GM06990 (cell line): ENCODE measurements at places on chromosomes 1 and 21.

GRCh38 chr1:31793586-31794285, 22.1 kb downstream of the SPOCD1 start:
- no peak for DNase-seq

GRCh38 chr1:27366411-27367159, at the start of gene MAP3K6:
TSS of gene MAP3K6 (minus strand) at chr1:27366961. CDS start at chr1:27366597, 364 bp downstream.
- DNase-seq, result no peak

- DNase-seq, result no peak
These were observed 310.5 kb downstream of the PTGER3 start for GRCh38 chr1:70737125-70737524.

DNA sequence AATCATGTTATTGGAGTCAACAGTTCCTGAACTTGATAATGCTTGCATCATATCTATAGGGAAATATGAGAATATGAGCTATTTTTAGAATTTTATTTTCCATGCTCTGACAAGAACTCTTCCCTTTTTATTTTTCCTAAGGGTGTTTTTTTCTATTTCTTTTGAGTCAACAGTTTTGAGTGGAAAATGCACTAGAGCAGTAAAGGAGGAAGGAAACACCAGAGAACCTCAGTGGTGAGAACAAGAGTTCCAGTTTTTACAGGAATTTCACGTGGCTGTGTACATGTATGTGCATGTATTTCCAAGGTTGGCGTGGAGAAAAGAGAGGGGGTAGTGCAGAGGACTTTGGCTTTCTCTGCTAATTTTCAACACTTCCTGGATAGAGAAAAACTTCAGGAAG, 63.6 kb upstream of the TNFSF18 start:
- no peak for DNase-seq

DNA sequence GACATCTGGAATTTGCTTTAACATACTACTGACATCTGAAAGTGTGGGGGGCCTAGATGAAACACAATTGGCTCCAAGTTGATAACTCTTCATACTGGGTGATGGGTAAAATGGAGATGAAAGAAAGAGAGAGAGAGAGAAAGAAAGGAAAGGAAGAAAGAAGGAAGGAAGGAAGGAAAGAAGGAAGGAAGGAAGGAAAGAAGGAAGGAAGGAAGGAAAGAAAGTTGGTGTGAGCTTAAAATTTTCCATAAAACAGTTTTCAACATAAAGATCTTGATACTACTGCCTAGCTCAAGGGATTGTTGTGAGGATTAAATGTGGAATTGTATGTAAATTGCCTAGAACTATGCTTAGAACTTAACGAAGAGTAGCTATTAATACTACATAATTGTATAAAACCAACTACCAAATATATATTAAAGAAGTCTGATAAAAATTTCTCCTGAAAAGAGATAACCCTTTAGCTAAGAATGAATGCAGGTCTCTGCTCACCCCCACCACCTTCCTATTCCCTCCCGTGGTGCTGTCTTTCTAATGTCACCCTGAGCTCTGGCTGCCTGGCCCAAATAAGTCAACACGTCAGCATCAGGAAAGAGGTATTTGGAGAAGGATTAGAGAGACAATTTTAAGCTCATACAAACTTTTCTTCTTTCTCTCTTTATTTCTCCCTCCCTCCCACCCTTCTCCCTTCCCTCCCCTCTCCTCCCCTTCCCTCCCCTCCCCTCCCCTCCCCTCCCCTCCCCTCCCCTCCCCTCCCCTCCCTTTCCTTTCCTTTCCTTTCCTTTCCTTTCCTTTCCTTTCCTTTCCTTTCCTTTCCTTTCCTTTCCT, 89.3 kb upstream of the SGIP1 start:
- DNase-seq, result no peak

GRCh38 chr21:45004059-45004422, 64.2 kb downstream of the SLX9 start:
- DNase-seq, result no peak

GRCh38 chr1:109282497-109282951, 421 bp downstream of the PSRC1 start:
- no peak for DNase-seq

DNA sequence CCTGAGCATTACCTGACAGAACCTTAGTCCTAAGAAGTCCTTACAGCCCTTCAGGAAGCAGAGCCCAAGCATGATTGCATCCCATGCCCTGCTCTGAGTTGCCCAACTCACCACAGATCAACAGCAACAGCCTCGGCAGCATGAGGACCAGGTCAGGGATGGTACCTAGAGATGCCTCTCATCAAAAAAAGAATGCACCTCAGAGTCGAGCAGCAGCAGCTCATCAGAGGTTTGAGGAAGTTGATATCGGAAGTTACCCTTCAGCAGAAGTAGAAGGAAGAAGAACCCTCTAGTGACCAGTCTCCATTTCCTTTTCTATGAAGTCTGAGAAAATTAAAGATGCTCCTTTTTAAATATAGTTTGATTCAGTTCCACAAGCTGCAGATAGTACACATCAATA, at the start of gene FCRL1:
Gene FCRL1, minus strand, starts transcription at position 225 of the 400 bp plus-strand sequence. Its CDS starts 83 bp downstream, at position 142.
- no peak for DNase-seq

GRCh38 chr1:209504571-209504970, 78.9 kb upstream of the CAMK1G start:
- no peak for DNase-seq

DNA sequence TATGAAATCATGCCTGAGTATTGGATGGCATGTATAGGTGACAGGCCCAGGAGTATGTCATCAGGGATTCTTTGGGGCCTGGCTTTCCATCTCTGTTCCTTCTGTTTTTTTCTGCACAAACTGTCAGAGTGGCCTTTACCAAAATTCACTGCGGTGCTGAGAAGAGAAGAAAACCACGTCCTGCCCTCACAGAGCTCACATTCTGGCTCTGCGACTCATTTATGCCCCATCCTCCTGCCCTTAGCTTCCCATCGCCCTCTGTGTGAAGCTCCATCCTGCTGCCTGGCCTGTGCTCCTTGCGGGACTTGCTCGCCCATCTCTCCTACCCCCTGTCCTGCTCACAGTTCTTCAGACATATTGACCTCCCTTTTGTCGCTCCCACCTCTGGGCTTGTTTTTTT, 73.4 kb downstream of the HUNK start:
- no peak for DNase-seq

DNA sequence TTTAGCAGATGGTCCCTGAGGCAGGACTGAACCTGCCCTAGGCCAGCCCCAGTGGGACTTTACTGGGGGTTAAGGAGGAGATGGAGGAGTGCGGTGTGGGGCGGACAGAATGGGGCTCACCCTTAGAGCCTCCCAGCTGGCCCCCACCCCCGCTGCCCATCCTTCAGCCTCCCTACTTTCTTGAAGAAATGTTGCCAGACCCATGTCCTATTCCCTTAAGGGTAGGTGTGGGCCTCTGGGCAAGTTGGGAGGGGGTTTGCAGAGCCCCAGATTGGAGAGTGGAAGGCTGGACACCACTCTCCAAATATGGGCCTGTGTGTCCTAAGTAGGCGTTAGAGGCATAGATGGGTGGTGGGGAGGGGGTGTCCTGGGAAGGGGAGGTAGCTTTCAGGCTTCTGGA, 19.2 kb upstream of the EPS8L3 start:
- no peak for DNase-seq

GRCh38 chr1:203508463-203509073, 14.6 kb downstream of the OPTC start:
- no peak for DNase-seq

DNA sequence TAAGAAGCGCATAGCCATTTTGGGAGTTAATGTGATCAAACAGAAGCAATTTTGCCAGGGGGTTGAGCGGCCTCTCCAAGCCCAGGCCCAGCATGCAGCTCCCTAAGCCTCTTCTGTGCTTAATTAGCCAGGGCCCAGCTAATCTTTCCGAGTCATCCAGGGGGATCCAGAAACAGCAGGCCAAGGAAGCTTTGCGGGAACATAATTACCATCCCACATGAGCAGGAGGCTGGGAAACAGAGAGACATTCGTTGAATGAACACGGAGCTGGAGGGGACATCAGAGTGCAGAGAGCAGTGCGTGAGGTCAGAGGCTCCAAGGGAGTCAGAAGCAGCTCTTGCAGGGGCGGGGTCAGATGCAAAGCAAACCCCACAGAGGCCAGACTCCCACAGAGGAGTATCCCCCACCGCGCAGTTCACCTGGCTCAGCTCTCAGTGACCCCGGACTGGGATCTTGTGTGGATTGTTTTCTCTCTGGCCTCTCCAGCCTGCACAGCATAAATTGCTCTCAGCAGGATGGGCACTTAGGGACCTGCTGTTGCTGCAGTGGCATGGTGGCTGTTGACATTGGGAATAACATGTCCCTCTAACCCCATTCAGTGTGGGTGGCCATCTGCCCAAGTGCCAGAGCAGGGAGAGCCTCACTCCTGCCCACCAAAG, 657.4 kb downstream of the AJAP1 start:
- DNase-seq, result no peak

GRCh38 chr1:36803868-36804570, 230.3 kb downstream of the GRIK3 start:
- DNase-seq, result no peak

GRCh38 chr1:186482661-186483255, 21.8 kb upstream of the PDC start:
- DNase-seq, result peak; percentile 12

GRCh38 chr1:202229376-202229775, 35.8 kb downstream of the LGR6 start:
- DNase-seq, result no peak

DNA sequence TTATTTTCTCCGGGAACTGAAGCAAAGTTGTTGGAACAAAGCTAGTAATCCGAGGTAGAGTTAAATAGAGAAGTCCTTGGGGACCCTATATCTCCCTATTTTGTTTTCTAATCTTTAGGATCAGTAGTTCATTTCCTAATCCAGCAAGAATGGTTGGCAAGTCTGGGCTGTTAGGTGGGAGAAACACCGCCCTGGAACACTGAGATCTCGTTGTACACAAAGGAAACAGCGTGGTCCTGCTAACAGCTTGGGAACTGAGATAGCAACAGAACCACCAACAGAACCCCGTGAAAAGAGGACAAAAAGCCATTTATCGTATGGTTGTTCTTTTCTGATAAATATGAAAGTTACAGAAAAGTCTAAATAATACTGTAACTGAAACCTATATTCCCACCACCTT, 121.9 kb upstream of the CDC42BPA start:
- DNase-seq, result no peak

DNA sequence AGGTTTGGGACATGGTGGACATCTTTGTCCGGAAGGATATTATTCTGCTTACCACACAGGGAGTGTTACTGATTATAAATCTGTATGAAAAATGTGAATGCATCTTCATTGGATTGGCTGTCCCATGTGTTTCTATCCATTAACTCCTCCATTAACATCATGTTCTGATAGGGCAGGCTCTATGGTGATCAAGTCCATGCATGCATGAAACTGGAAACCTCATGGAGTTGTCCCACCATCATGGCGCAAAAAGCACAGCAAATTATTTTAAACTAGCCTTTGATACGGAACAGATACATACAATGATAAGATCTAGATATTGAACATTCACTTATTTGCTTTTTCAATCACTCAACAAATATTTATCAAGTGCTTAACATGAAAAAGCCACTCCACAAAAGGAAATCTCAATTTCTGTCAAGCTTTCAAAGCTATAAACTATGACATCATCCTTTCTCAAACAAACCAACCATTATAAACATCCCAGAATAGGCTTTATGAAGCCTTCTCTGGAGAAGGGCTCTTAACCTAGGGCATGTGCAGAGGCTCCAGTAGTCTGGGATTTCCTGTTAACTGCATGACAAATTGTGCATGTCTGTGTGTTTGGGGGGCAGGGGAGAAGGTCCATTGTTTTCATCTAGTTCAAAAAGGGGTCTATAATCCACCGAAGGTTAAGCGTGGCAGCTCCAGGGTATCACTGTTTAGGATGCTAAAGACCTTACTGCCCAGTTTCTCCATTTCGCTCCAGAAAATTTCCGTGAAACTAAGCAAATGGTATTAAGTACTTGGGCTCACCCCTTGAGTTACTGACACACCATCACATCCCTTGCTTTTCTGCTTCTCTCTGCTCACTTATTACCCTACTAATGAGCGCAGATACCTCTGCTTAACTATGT, 46.1 kb downstream of the ADAMTS1 start:
- no peak for DNase-seq

GRCh38 chr1:111729946-111730681, 9.1 kb downstream of the INKA2 start:
- DNase-seq, result no peak

DNA sequence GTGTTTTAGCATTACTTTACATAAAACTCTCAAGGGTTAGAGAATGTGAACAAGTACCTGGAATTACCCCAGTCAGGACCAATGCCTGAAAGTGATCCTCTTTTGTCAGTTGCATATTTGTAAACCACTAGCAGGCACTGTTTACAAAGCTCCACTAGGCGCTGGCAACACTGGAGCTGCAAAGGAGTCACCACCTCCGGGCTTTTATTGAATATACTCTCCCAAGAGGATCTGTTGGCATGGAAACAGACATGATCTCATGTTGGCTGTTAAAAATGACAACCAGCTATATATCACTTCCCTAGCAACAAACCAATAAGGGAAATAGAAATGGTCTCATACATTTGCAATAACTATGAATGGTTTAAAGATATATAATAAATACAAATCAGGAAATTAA, 116.0 kb downstream of the TTLL7 start:
- DNase-seq, result no peak

DNA sequence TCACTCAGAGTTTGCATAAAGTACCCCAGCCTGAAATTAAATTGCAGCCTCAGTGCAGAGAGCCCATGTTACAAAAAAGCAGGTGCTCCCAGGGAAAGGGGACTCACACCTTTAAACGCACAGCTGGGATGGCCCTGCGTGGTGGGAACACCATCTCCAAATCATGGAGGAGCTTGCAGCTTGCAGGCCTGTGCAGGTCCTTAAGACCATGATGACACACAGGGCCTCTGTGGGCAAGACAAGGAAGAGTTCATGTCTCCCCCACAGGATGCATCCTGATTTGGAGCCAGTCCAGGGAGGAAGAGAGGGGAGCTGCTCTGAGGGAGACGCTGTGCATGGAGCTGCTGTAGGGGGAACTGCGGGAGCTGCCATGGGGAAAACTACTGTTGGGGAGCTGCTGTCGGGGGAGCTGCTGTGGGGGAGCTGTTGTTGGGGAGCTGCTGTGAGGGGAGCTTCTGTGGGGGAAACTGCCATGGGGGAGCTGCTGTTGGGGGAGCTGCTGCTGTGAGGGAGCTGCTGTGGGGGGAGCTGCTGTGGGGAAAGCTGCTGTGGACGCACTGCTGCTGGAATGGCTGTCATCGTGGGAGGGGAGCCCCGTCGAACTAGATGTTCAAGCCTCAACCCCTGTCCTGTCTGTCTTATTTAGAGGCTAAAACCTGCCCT, 113.9 kb downstream of the MATN1 start:
- no peak for DNase-seq

DNA sequence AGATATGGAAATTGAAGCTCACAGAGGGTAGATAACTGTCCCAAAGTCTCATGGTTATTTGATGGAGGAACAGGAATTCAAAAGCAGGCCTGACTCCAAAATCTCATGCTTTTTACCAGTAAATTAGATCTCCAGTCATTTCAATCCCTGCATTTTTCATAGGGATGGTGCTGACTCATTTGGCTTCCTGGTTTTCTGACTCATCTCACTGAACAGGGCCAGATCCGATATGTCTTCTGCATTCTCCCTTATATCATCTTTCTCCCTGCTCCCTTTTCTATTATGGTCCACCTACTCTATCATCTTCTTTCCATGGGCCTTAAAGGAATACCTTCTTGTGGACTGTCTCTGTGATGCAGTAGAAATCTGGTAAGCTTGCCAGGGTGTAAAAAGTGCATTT, 187.2 kb downstream of the FGGY start:
- no peak for DNase-seq

GRCh38 chr1:212234431-212235395, 50.5 kb upstream of the PPP2R5A start:
- no peak for DNase-seq
